ENCODE measurements at places on chromosomes 5 and 9.

DNA sequence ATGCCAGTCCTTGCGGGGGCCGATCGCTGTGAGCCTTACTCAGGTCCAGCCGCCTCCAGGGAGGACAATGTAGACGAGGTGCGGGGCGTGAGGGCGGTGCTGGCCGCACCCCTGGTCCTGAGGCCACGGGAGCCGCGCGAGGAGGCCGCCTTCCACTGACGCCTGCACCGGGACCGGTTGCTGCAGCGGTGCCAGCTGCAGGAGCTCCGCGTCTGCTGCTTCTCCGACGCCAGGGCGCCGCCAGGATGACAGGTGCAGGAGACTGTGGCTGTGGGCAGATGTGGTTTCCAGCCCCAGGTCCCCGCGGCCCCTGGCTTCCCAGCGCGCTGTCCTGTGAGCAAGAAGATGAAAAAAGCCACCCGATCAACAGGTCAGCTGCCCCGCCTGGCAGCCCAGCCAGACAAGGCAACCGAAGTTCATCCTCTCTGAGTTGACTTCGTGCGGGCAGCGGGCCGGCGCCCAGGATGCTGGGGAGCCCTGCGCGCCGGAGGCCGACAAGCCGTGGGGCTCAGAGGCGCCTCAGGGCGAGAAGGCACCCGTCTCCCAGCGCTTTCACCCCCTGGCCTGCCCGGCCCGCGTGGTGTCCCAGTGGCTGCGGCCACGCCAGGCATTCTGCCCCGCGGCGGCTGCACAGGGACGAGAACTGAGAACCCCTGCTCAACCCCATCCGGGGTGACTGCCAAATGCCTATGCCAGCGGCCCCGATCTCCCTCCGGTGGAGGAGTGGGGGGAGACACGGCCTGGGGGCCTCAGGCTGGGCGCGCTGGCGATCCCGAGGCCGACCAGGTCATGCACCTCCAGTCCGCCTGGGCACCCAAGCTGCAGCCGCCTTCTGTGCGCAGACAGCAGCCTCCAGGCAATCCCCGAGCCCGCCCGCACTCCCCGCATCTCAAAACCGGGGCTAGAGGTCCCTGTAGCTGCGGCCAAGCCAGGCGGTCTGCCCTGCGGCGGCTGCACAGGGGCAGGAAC is 43.4 kb upstream of the BICD2 start:
- DNase-seq: no peak

DNA sequence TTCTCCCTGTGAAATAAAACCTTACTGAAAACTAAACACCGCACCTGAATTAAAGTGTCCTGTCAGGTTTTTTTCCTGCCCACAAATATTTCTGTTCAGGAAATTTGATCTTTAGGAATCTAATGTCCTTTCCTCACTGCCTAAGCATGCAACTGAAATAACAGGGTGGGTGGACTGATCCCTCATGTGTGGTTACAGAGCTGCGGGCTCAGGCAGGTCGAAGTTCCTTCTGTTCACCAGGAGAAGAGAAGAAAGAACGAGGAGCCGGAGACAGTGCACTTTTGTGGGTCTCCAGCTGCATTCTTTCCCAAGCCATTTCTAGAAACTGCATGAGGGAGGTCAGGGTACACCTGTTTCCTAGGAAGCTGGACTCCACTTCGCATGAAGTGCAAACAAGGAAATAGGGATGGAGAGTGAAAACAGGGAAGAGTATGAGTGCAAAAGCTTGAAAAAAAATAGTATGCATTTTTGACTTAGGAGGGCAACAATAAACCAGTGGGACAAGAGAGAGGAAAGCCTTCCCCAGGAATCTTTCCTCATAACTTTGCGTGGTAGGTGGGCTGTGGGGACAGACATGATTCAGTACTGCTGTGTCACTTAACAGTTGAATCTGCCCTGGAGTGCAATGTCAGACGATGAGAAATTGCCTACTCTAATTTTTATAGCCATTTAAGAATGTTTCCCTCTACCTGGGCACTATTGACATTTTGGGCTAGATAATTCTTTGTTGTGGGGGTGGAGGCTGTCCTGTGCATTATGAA is 60.3 kb downstream of the GCNT1 start:
- no peak for DNase-seq

- no peak for DNase-seq
Observed at GRCh38 chr5:110956913-110957813, 114.3 kb upstream of the TSLP start.

- no peak for DNase-seq
Observed at GRCh38 chr5:158049459-158049858, 190.5 kb upstream of the CLINT1 start.

DNA sequence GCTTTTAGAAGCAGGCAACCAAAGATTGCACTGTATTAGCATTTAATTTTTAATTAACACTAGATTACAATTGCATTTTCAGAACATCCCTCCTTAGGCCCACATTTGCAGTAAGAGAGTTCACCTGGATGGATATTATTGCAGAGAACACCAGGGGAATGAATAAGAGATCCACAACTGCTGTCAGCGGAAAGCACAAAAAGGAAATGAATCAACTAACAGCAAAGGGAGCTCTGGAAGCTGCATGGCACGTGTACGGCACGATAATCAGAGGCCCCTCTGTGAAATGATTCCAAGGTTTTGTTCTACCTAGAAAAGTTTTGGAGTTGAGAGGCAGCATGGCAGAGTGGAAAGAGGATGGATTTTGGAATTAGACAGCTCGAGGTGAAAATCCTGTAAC is 361.2 kb upstream of the C9orf72 start:
- no peak for DNase-seq
